ENCODE measurements at places on chromosomes 6 and 20. TPM values are rescaled to one million over a fixed set of nuclear protein-coding genes. Genes with fewer than 3 reads are reported as not detected.

- H3K36me3 ChIP-seq, result peaks cover 20% of the 10 kb centered on the region
- H3K4me3 ChIP-seq, result peak overlapping the region; percentile 96
- H3K27me3 ChIP-seq, result no peaks in the 10 kb centered on the region
- DNase-seq, result peak; percentile 72
- peaks cover 24% of the 10 kb centered on the region for H3K4me1 ChIP-seq
- peak overlapping the region; percentile 95 for H3K27ac ChIP-seq
Measured at GRCh38 chr6:17600527-17601385, 654 bp downstream of the FAM8A1 start.

DNA sequence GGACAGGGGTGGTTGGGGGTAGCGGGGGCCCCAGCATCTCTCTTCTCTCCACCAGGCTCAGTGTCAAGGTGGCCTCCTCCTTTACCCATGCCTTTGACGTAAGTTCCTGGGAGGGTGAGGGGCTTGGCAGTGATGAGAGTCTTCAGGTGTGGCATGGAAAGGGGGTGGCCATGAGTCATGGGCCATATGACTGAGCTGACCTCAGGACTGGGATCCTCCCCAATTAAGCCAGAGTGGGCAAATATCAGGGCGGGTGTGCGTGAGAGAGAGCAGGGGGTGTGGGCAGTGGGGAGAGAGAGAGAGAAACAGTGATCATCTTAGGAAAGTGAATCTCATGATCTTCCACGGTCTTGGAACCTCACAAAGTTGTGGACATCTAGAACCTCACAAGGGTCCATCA lies 8.2 kb upstream of the BPIFB4 start:
- no peaks in the 10 kb centered on the region for H3K36me3 ChIP-seq
- H3K4me3 ChIP-seq, result no peak overlapping the region
- no peaks in the 10 kb centered on the region for H3K4me1 ChIP-seq
- H3K27ac ChIP-seq, result no peak overlapping the region
- no peak for DNase-seq
- H3K27me3 ChIP-seq, result peaks cover 6% of the 10 kb centered on the region

GRCh38 chr6:113772961-113773360 lies 84.2 kb upstream of the MARCKS start:
- peaks cover 2% of the 10 kb centered on the region for H3K27me3 ChIP-seq
- H3K36me3 ChIP-seq, result no peaks in the 10 kb centered on the region
- H3K27ac ChIP-seq, result no peak overlapping the region
- DNase-seq, result no peak
- H3K4me1 ChIP-seq, result no peaks in the 10 kb centered on the region

- H3K4me1 ChIP-seq, result peaks cover 11% of the 10 kb centered on the region
- H3K36me3 ChIP-seq, result peaks cover 36% of the 10 kb centered on the region
- no peak overlapping the region for H3K4me3 ChIP-seq
- H3K27me3 ChIP-seq, result no peaks in the 10 kb centered on the region
- no peak overlapping the region for H3K27ac ChIP-seq
- no peak for DNase-seq
Measured at GRCh38 chr20:49229381-49229780, 10.2 kb downstream of the DDX27 start.

DNA sequence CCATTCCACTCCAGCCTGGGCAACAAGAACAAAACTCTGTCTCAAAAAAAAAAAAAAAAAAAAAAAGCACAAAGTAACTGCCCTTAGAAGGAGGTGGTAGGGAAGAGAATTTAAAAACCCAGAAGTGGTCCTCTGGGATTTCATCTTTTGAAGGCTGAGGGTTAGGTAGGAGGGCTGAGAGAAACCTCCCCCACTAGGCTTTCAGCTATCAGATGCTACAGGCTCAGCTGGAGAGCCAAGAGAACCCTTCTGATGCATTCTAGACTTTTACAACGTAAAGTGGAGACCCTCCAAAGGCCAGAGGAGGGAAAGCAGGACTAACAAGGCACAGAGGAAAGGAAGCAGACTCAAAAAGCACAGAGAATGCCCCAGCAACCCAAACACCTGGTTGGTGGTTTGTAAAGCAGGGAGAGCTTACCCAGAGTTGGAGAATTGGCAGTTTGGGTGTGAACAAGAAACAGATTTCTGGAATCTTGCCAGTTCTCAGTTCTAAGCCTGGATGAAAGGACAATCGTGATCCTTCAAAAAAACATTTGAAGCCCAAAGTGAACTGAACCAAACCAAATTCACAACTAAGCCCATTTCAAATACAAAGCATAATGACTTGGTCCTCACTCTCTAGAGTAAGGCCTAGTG lies 23.2 kb upstream of the SPAG4 start:
- no peaks in the 10 kb centered on the region for H3K36me3 ChIP-seq
- no peak for DNase-seq
- no peak overlapping the region for H3K27ac ChIP-seq
- H3K4me1 ChIP-seq, result peaks cover 3% of the 10 kb centered on the region
- no peak overlapping the region for H3K4me3 ChIP-seq

DNA sequence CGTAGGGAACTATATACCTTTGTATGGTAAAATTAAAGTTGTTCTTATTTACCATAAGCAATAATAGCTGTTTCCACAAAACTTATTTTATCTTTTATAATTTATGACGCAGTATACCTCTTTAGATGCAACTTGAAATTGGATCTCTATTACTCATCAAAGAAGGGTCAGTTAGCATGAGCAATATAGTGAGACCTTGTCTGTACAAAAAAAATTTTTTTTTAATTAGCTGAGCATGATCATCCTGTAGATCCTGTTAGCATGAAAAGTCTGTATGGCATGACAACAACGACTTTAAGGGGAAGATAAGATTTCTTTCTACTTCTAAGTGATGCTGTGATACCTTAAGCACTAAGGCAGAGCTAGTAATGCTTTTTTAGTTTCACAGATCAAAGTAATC lies 5.9 kb downstream of the ALDH5A1 start:
- no peak for DNase-seq
- peaks cover under 1% of the 10 kb centered on the region for H3K27me3 ChIP-seq
- H3K4me3 ChIP-seq, result no peak overlapping the region
- peaks cover 11% of the 10 kb centered on the region for H3K36me3 ChIP-seq
- H3K27ac ChIP-seq, result no peak overlapping the region

- DNase-seq, result no peak
- no peak overlapping the region for H3K27ac ChIP-seq
- H3K4me1 ChIP-seq, result no peaks in the 10 kb centered on the region
Measured at GRCh38 chr20:57220337-57221145, 45.9 kb downstream of the BMP7 start.

- H3K27ac ChIP-seq, result no peak overlapping the region
- no peaks in the 10 kb centered on the region for H3K27me3 ChIP-seq
- no peaks in the 10 kb centered on the region for H3K36me3 ChIP-seq
- no peak overlapping the region for H3K4me3 ChIP-seq
- peaks cover 4% of the 10 kb centered on the region for H3K4me1 ChIP-seq
- DNase-seq, result no peak
Measured at GRCh38 chr20:17822039-17822438, 122.3 kb downstream of the BANF2 start.

- H3K36me3 ChIP-seq, result no peaks in the 10 kb centered on the region
- no peaks in the 10 kb centered on the region for H3K27me3 ChIP-seq
- DNase-seq, result no peak
- no peaks in the 10 kb centered on the region for H3K4me1 ChIP-seq
- no peak overlapping the region for H3K27ac ChIP-seq
- H3K4me3 ChIP-seq, result no peak overlapping the region
Measured at GRCh38 chr6:63114610-63115211, 96.6 kb upstream of the FKBP1C start.

DNA sequence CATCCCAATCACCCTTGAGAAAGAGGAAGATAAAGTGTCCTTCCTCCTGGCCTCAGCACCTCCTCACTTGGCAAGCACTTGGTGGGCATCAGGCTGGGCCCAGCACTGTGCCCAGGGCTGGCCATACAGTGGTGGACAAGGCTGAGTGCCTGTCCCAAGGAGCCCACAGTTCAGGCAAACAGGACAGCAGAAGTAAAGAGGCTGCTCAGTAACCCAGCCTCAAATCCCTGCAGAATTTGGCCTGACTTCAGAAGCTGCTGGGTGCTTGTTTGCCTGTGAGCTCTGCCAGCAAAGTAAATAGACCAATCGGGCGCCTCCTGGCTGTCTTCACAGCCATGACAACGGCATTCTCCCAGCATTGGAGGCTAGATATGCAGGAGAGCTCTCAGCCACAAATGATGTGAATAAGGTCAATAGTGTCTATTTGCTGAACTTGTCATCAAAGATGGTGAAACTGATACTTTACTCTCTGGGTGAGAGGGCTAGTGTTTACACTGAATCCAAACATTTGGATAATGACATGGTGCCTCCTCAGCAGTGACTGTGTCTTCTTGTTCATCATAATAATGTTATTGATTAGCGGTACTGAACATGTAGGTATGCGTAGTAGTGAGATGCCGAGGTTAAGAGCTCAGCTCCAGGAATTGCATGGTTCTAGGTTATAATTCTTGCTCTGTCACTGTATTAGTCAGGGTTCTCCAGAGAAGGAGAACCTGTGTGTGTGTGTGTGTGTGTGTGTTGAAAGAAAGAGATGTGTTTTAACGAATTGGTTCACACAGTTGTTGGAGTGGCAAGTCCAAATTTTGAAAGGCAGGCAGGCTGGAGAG lies 36.9 kb upstream of the FANCE start:
- DNase-seq, result no peak
- H3K27me3 ChIP-seq, result no peaks in the 10 kb centered on the region
- peaks cover 79% of the 10 kb centered on the region for H3K4me1 ChIP-seq
- H3K27ac ChIP-seq, result peak overlapping the region; percentile 77
- peak overlapping the region; percentile 29 for H3K4me3 ChIP-seq

GRCh38 chr6:170292407-170293158 lies 1.7 kb upstream of the DLL1 start:
- H3K4me1 ChIP-seq, result peaks cover 31% of the 10 kb centered on the region
- H3K36me3 ChIP-seq, result peaks cover 6% of the 10 kb centered on the region
- peak overlapping the region; percentile 90 for H3K4me3 ChIP-seq
- H3K27ac ChIP-seq, result no peak overlapping the region

DNA sequence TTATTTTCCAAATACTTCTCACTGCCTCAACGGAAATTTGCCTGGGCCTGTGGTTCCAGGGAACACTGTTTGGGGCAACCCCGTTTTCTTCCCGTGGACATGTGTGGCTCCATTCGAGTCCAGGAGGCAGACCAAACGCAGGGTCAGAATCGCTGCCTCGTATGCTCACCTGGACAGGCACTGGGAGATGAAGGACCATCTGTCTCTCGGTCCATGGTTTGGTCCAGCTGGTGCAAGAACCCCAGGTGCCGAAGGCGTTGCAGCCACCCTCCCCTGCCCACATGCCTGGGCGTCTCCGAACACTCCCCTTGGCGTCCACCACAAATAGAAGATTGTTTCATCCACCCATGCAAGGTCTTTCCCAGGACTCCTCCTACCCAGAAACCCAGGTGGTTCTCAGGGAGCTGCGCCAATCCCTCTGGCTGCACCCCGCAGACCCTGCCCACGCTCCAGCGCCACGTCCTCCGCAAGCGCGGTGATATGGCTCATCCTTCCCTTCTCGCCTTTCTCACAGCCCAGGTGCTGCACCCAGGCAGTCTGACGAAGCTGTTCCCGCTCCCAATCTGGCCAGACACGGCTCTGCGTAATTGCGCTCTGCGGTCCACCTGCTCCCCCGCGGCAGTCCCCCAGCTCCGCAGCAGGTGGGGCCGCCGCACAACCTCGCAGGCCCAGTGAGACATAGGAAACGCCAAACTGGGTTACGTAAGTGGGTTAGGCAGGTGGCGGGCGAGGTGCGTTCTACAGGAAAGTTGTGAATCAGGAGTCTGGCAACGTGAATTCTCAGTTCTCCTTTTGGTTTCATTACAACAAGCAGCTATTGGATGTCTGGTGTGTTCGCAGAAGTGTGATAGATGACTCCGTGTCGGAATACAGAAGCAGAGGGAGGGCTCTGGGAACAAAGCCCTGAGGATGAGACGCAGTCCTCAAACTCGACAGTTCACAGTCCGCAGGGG lies 146.2 kb upstream of the ECI2 start:
- H3K27me3 ChIP-seq, result peaks cover 34% of the 10 kb centered on the region
- H3K4me3 ChIP-seq, result peak overlapping the region; percentile 57
- no peak overlapping the region for H3K27ac ChIP-seq
- no peaks in the 10 kb centered on the region for H3K36me3 ChIP-seq

GRCh38 chr20:62811320-62811719 lies 5.5 kb upstream of the COL9A3 start:
- no peak for DNase-seq
- H3K27me3 ChIP-seq, result peaks cover 14% of the 10 kb centered on the region
- H3K27ac ChIP-seq, result no peak overlapping the region
- H3K4me1 ChIP-seq, result peaks cover 10% of the 10 kb centered on the region
- H3K4me3 ChIP-seq, result no peak overlapping the region

DNA sequence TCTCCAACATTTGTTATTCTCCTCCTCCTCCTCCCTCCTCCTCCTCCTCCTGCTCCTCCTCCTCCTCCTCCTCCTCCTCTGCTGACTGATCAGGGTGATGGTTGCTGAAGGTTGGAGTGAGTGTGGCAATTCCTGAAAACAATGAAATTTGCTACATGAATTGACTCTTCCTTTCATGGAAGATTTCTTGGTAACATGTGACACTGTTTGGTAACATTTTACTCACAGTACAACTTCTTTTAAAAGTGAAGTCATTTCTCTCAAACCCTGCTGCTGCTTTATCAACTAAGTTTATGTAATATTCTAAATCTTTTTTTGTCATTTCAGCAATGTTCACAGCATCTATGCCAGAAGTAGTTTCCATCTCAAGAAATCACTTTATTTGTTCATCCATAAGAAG lies 543.0 kb downstream of the MAFB start:
- H3K36me3 ChIP-seq, result no peaks in the 10 kb centered on the region
- DNase-seq, result no peak
- H3K4me1 ChIP-seq, result no peaks in the 10 kb centered on the region
- H3K4me3 ChIP-seq, result no peak overlapping the region

GRCh38 chr6:6357032-6357431 lies 36.6 kb upstream of the F13A1 start:
- no peak overlapping the region for H3K4me3 ChIP-seq
- H3K4me1 ChIP-seq, result peaks cover 1% of the 10 kb centered on the region
- peaks cover 4% of the 10 kb centered on the region for H3K27me3 ChIP-seq
- H3K36me3 ChIP-seq, result no peaks in the 10 kb centered on the region

DNA sequence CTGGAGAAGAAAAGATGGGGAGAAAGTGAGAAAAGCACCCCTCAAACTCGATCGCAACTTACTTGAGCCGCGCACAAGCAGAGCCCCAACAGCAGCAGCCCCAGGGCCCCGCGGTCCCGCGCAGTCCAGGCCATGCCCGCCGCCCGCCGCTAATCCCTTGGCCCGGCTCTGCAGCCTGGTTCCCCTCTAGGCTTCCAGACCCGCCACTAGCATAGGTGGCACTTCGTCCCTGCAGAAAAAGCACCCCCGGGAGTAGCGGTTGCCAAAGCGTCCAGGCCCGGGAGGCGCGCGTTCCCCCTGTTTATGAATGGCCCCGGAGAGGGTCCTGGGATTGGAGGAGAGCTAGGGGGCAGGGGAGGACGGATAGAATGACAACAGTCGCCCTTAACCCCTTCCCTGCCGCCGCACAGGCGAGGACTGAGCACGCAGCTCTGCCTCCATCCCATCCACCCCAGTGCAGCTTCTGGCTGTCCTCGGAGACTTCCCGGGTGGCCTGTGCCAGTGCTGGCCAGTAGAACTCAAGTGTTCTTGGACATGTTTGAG lies 19.9 kb downstream of the COL9A1 start:
- DNase-seq, result no peak
- no peaks in the 10 kb centered on the region for H3K4me1 ChIP-seq
- H3K4me3 ChIP-seq, result no peak overlapping the region
- H3K27me3 ChIP-seq, result peaks cover 51% of the 10 kb centered on the region
- no peaks in the 10 kb centered on the region for H3K36me3 ChIP-seq

The CST7 gene
- 92.4 TPM for total RNA-seq

The SULF2 gene
- 0.68 TPM for total RNA-seq

The OVOL2 gene
- not detected for total RNA-seq

The MOG gene
- total RNA-seq, result not detected

The FAM184A gene
- 3.0 TPM for total RNA-seq

The ISM1 gene
- total RNA-seq, result 3.0 TPM

The NRN1 gene
- 49.8 TPM for total RNA-seq

The TMEM151B gene
- total RNA-seq, result not detected

The UNC93A gene
- not detected for total RNA-seq

The ADTRP gene
- total RNA-seq, result 2.3 TPM
